ENCODE measurements at places on chromosomes 7 and 10.

DNA sequence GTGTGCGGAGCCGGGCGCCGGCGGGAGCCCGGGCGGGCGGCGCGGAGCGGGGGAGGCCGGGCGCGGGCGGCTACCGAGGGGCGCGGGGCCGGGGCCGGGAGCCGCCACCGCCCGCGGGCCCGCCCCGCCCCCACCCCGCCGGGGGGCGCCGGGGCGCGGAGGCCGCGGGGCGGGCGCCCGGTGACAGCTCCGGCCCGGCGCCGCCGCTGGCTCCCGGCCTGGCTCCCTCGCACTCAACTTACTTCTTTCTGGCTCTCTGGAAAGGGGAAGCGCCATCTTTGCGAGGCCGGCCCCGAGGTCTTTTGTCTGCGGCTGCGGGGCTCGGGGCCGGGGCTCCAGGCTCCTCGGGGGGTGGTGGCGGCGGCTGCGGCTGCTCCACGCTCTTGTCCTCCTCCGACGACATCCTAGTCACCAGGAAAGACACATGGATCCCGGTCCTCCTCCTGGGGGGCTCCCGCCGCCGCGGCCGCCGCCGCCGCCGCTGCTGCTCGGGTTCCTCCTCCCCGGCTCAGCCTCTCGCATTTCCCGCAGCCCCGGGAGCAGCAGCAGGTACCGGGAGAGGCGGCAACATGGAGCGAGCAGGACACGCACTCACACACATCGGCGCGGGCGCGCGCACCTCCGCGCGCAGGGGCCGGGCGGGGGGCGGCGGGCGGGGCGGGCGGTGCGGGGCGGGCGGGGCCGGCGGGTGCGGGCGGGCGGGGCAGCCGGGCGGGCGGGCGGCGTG lies at the start of gene KMT2C:
TSS of gene KMT2C (minus strand) at position 620 of the 727 bp plus-strand sequence. CDS start at position 403, 217 bp downstream.
- DNase-seq = peak; percentile 46

GRCh38 chr7:74619235-74619860 lies 38.2 kb upstream of the GTF2I start:
- DNase-seq = no peak

DNA sequence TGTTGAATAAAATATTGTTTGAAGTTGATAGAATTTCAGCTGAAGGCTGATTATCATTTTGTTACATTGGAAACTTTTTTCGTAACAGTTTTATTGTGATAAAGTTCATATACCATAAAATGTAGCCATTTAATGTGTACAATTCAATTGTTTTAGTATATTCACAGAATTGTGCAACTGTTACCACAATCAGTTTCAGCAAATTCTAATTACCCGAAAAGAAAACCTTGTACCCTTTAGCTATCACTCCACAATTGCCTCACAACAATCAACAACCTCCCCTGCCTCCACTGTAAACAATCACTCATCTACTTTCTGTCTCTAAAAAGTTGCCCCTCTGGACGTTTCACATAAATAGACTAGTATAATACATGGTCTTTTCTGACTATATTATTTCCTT lies 179.7 kb upstream of the BET1 start:
- peak; percentile 37 for DNase-seq

DNA sequence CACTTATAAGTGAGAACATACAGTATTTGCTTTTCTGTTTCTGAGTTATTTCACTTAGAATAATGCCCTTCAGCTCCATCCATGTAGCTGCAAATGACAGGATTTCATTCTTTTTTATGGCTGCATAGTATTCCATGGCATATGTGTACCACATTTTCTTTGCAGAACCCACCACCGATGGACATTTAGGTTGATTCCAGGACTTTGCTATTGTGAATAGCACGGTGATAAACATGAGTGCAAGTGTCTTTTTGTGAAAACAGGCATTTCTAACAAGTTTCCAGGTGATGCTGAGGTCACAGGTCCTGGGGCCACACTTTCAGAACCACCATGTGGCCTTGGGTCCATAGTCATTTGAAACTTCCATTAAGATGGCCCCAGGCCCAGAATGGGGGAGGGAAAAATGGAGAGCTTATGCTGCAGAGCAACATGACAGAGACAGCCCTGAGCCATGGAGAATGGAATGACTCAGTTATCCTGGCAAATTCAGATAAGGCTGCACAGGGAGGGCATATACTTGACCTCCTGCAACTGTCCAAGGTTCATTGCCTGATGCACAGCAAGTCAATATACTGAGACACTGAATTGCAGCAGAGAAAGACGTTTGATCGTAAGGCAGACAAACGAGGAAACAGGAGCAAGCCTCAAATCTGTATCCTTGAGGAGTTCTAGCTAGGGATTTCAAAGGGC lies 248.0 kb upstream of the GALNT17 start:
- no peak for DNase-seq

- DNase-seq = no peak
Observed at GRCh38 chr10:78316451-78316931, 282.8 kb downstream of the RPS24 start.

DNA sequence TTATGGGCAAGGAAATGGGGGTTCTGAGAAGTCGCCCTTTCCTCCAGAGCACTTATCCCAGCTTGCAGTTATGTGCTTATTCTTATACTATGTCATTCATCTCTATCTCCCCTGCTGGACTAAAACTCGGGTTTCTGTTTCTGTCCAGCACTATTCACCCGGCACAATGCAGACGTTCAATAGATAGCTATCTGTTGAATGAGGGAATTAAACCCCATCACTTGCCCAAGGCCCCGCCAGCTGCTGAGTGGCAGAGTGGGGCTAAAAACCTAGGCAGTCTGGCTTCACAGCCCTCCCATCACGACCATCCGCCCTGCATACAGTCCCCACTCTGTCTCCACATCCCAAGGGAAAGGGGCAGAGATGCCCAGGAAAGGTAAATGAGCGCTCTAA lies 5.4 kb downstream of the SLIT1 start:
- no peak for DNase-seq

DNA sequence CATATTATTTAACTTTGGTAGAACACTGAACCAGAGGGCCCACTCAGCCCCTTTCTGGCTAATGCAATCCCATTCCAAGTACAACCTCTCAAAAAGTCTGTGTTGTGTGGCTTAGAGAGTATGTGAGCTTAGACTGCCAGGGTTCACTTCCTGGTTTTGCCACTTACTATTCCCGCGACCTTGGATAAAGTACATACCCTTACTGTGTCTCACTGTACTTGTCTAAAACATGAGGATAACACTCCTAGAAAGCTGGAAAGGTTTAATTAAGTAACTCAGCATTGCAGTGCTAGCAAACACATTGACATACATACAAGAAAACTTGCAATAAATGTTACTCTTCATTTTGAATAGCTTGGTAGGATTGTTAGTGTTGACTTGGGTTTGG lies 215.8 kb downstream of the CHCHD3 start:
- peak; percentile 22 for DNase-seq

DNA sequence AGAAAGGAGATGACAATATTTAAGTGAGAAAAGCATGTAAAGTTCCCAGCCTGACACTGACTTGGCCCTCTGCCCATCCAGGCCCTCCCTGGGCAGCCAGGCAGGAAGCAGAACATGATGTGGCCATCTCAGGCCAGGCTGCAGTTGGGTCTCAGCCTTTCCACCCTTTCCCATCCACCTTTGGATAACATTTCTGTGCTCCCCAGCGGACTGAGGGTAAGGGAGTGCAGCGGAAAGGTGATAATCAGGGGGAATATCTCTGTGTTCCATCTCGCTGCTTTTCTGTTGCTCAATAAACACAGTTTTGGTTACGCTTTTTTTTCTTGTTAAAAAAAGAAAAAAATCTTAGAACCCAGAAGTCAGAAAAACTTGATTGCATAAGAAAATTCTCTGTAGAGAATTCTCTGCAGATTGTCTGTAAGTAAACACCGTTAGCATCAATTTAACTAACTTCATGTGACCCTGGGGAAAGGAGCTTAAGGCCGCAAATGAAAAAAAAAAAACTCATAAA lies 37.2 kb upstream of the TARP start:
- peak; percentile 22 for DNase-seq

DNA sequence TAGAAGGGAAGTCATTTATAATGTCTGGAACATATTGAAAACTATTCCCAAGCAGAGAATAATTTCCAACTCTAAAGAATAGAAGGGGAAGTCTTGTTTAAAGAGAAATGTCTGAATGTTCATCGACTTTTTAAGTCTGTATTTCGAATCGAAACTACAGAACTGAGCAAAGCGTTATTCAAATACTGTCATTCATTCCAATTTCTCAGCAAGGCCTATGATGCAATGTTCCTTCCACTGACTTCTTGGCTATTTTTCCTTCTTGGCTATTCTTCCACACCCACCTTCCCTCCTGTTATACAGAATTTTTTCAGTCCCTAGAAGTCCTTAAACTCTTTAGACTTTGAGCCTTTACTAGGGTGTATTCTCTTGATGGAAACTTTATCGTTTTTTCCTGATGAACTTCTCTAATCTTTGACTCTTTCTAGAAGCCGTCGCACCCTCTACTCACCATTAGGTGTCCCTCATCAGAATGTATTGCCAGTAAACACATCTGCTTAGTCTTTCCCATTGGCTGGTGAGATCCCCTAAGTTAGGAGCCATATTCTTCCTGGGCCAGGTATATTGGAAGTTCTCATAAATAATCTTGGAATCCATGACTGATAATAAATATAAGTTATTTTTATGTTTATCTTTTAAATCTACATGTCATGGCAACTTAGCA lies 235.7 kb upstream of the CCDC6 start:
- no peak for DNase-seq

GRCh38 chr10:48758411-48758810 lies 73.7 kb downstream of the WDFY4 start:
- no peak for DNase-seq

DNA sequence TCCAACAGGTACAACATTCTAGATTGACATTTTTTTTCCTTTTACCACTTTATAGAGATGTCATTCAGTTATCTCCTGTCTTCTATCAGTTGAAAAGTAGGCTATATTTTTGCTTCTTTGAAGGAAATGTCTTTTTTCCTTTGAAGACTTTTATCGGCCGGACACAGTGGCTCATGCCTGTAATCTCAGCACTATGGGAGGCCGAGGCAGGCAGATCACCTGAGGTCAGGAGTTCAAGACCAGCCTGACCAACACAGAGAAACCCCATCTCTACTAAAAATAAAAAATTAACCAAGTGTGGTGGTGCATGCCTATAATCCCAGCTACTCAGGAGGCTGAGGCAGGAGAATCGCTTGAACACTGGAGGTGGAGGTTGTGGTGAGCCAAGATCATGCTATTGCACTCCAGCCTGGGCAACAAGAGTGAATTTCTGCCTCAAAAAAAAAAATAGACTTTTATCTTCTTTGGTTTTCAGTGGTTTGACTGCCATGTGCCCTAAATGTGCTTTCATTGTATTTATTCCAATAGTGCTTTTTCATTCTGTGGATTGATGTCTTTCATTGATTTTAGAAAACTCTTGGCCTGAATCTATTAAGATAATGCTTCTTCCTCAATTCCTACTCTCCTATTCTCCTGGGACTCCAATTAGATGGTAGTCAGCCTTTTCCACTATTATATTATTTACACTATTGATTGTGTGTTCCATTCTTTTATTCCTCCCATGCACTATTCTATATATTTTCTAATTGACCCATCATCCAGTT lies 84.6 kb downstream of the IMMP2L start:
- no peak for DNase-seq

- no peak for DNase-seq
Observed at GRCh38 chr7:75928568-75928914, 13.6 kb downstream of the POR start.

- no peak for DNase-seq
Observed at GRCh38 chr10:80660736-80661135, 123.0 kb downstream of the SH2D4B start.

DNA sequence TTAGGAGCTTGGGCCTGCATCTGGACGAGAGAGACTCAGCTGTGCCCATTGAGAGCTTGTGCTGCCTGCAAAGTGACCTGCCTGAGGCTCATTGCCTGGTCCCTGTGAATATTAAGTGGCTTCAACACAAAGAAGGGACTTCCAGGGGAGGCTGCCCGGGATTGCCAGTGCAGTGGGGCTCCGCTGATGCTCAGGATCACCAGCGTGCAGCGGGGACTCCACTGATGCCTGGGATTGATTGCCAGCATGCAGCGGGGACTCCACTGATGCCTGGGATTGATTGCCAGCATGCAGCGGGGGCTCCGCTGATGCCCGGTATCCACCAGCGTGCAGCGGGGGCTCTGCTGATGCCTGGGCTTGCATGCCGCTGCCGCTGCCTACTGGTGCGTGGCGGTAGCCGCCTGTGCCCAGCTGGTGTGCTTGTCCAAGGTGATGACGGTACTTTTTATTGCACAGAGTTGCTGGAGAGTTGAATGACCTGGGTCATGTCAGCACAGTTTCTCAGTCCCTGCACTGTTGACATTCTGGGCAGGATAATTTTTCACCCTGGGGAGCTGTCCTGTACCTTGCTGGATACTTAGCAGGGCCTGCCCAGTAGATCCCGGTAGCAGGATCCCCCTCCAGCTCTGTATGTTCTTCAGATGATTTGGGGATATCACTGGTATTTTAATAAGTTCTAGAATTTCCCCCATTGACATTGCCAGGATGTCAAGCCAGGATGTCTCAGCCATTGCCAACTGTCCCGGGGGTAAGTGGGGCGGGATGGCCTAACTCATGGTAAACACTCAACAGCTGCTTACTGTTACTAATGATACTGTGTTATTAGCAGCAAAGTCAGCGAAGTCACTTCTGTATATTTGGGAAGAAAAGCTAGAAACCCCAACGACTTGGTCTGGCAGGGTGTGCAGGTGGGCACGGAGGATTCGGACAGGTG lies 13.0 kb downstream of the DOCK1 start:
- DNase-seq = no peak

- no peak for DNase-seq
Observed at GRCh38 chr7:6153646-6154541, 118.5 kb downstream of the CYTH3 start.

GRCh38 chr7:40765639-40766038 lies 630.8 kb downstream of the SUGCT start:
- DNase-seq = no peak

GRCh38 chr10:106107706-106108105 lies 1056.8 kb downstream of the SORCS1 start:
- DNase-seq = peak; percentile 69

DNA sequence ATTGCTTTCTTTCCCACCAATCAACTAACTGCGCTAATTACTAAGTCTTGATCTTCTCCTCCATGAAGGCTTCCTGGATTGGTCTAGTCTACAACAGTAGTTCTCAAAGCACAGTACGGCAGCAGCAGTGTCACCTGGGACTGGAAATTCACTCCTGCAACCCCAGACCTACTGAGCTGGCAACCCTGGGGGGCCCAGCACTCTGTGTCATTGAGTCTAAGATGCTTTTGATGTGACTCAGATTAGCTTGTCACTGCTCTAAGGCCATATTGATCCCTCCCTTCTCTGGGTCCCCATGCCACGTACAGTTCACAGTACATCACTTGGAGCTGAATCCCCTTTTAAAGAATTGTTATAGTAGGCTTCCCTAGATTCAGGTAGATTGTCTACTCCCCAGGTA lies 65.7 kb upstream of the KMT2C start:
- DNase-seq = no peak

Measured in iris pigment epithelial cell (primary cell).